CD8-positive, alpha-beta memory T cell (primary cell): ENCODE measurements at places on chromosomes 7 and 10.

- DNase-seq, result no peak
These were observed 58.6 kb upstream of the EFCAB10 start for GRCh38 chr7:105639667-105640493.

DNA sequence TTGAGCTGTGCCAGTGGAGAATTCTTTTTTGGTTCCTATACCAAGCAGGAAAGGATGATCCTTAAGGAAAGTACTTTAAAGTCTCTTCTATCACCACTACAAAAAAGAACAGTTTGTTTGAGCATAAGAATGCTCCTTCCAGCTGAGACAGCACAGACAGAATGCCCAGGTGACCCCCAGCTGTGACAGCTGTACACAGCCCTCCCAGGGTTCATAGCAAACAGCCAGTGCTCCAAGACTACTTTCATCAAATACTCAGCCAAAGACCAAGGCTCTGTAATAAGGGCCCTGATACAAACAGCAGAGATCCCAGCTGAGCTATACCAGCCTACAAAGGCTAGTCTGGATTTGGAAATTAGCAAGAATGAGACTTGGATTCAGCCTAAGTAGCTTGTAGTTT, 65.7 kb downstream of the NXPH1 start:
- DNase-seq, result no peak

- no peak for DNase-seq
These were observed 242.3 kb downstream of the DYNC1I1 start for GRCh38 chr7:96014617-96015016.

- DNase-seq, result no peak
These were observed 1.6 kb downstream of the SEPHS1 start for GRCh38 chr10:13346283-13347042.

GRCh38 chr10:88555190-88555908, 27.8 kb downstream of the RNLS start:
- DNase-seq, result no peak
